ENCODE measurements at places on chromosomes 7 and 10. TPM values are rescaled to one million over a fixed set of nuclear protein-coding genes. Genes with fewer than 3 reads are reported as not detected.

TET1 gene
- 4.7 TPM for total RNA-seq

EPHA1 gene
- total RNA-seq: under 0.01 TPM

SEPTIN7 gene
- total RNA-seq: 339 TPM

GATA3 gene
- total RNA-seq: not detected

BET1 gene
- 29.4 TPM for total RNA-seq

EFCAB10 gene
- total RNA-seq: not detected

TMEM229A gene
- total RNA-seq: not detected

CYP2W1 gene
- total RNA-seq: not detected

MUC12 gene
- total RNA-seq: 0.87 TPM

PDZD7 gene
- 1.6 TPM for total RNA-seq

ADRA2A gene
- not detected for total RNA-seq

DPY19L1 gene
- total RNA-seq: 29.4 TPM

PROSER2 gene
- 2.0 TPM for total RNA-seq

LIPN gene
- total RNA-seq: not detected

ADGRA1 gene
- total RNA-seq: not detected

RELN gene
- total RNA-seq: 4.7 TPM

TFEC gene
- total RNA-seq: 0.17 TPM

C7orf33 gene
- not detected for total RNA-seq

WIPF3 gene
- under 0.01 TPM for total RNA-seq

HTR7 gene
- 0.83 TPM for total RNA-seq

ZFAND2A gene
- 10.6 TPM for total RNA-seq

ATRNL1 gene
- total RNA-seq: 0.66 TPM

NEBL gene
- 0.17 TPM for total RNA-seq

HECW1 gene
- 4.9 TPM for total RNA-seq

TAS2R41 gene
- total RNA-seq: 0.17 TPM

METTL27 gene
- total RNA-seq: 36.6 TPM

Measured in smooth muscle cell of trachea (primary cell).